ENCODE measurements at places on chromosomes 4 and X.

- DNase-seq: no peak
Observed at GRCh38 chr4:75714011-75714410, 10.4 kb upstream of the USO1 start.

GRCh38 chrX:30713061-30713525, 59.9 kb downstream of the GK start:
- DNase-seq: peak; percentile 33

DNA sequence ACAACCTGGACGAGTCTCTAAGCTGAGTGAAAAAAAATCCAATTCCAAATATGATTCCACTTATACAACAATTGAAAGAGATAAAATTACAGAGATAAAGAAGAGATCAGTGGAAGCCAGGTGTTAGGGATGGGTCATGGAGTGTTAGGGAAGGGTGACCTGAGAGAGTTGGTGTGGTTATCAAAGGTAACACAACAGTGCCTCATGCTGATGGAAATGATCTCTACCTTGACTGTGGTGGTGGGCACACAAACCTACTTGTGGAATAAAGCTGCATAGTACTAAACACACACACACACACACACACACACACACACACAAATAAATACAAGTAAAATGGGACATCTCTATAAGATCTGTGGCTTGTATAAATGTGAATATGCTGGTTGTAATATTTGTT, 26.0 kb downstream of the BEND2 start:
- no peak for DNase-seq

DNA sequence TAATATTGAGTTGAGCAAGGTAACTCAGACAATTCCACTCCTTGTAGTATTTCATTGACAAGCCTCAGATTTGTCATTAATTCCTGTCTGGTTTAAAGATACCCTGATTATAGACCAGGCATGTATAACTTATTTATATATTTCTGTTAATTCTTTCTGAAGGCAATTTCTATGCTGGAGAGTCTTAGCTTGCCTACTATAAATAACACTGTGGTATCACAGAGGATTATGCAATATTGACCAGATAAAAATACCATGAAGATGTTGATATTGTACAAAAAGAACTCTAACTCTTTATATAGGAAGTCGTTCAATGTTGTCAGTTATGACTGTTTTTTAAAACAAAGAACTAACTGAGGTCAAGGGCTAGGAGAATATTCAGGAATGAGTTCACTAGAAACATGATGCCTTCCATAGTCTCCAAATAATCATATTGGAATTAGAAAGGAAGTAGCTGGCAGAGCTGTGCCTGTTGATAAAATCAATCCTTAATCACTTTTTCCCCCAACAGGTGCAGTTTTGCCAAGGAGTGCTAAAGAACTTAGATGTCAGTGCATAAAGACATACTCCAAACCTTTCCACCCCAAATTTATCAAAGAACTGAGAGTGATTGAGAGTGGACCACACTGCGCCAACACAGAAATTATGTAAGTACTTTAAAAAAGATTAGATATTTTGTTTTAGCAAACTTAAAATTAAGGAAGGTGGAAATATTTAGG, 821 bp downstream of the CXCL8 start:
- no peak for DNase-seq

DNA sequence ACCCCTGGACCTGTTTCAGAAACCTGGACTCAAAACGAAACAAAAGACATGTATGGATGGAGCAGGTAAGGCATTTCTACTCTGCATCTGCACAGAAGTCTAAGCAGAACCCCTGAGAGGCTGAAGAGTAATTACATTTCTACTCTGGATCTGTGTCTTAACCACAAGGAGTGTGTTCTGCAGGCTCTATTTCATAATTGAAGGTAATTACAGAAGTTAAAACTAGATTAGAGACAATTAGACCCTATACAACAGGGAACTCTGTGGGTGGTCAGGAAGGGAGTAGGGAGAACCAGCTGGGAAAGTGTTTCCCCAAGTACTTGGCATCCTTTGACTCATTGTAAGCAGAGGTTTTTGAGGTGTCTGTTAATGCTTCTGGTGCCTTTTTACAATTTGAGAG, 69.8 kb downstream of the IGSF1 start:
- DNase-seq: no peak

DNA sequence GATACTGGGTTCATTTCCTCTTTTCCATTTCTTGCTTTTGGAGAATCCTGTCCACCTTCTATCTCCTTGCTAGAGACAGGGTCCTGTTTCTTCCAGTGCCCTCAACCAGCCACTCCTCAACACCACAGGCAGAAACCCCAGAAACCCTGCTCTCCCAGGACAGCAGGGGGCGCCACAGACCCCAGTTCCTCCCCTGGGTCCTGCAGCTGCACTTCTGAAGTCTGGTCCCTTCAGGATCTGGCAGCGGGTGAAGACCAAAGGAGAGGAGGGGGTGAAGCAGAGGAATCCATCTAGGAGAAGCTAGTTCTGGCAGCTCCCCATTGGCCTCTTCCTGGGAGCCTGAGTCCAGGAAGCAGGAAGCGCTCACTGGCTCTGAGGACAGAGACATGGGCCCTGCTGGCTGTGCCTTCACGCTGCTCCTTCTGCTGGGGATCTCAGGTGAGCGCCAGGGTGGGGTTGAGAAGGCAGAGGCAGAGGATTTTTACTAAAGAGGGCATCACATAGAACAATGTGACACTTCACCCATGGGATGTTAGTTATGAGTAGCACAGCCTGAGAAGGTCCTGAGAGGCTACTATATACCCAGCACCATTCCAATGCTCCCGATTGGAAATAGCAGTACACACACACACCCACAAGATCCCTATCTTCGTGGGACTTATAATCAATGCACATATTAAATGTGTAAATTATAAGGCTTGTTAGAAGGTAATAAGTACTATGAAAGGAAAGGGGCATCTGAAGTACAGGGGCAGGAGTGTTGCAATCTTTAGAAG, at the start of gene PRSS48:
PRSS48 (plus strand) TSS at position 375 of the 776 bp plus-strand sequence; CDS start at position 387, 12 bp downstream.
- peak; percentile 48 for DNase-seq

DNA sequence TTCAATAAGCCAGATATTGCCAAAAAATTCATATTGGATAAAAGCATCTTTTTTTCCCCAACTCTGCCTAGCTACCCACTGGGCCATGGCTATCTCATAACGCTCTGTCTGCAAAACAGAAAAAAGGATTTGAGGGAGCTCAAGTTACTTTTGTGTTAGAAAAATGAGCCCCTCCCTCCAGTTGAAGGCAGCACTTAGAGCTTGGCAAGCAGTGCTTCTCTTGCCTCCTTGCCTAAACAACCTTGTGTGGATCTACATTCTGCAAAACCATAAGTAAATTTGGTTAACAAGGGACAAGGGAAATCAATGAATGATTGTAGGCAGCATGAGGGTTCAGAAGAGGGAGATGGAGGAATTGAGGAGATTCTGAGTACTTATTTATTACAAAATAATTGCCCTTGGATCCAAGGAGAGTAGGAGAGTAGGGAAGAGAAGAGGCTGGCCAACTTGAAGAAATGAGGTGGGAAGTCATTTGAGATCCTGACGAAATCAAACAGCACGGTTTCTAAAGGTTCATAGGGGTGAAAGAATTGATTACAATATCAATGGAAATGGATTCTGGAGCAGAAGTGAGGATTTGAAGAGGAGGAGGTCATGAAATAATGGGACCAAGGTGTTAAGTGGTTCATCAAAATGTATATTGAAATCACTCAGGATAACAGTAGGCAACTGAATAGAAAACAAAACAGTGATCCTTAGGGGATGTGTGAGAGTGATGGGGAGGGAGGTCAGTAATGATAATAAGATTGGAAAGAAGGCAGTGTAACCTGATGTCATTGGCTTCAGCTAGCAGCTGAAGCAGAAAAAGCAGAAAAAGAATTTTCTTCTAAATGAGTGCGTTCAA, 434.8 kb upstream of the IGFBP7 start:
- no peak for DNase-seq

DNA sequence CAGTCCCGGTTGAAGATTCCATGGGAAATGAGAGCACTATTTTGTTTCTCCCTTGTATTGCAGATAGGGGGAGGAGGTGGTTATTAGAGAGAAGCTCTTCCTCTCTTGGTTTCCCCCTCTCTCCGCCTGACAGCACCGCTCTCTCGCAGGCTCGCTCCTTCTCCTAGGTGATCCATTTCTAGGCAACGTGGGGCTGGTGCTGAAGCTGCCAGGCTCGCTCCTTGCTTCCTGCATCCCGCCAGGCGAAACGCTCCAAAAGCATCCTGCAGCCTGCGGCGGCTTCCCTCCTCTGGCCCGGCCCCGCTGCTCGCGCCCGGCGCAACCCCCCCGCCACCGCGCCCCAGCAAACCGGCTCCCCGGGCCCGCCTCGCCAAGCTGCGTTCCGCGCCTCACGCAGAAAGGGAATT, at the start of gene GRID2:
GRID2 (plus strand) TSS at position 346 of the 407 bp plus-strand sequence.
- no peak for DNase-seq

DNA sequence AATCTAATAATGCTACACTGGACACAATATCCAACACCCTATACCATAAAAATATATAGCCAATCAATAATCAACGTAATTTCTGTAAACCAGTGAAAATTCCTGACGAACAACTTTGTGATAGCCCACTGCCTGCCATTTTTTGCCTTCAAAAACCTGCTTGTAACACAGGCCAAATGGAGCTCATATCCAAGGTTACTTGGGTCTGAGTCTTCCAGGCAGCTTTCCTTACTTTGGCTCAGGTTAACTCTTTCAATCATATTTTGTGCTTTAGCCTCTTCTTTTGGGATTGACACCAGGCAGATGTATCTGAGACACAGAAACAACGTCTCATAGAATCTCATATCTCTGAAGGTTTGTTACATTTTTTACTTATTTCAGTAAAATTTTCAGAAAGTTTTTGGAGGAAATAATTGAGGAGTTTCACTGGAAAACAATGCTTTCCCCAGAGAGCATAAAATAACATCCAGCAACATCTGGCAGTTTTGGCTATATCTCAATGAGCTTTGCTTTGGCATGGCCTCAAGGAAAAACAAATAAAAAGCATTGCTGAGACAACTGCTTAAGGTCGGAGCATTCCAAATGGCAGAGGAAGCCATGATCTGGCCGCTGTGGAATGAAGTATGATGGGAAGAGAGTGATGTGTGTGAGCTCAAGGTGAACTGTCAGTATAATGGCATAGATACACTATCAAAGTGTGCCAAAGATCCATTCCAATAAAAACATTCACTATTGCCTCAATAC, 162.9 kb upstream of the SPIN4 start:
- no peak for DNase-seq

All from stimulated activated naive CD8-positive, alpha-beta T cell treated with anti-CD3 and anti-CD28 coated beads, Interleukin-15, amount 100 ng/mL, for 72 hours (primary cell).